Stimulated activated CD8-positive, alpha-beta memory T cell treated with anti-CD3 and anti-CD28 coated beads, Interleukin-4, amount 100 ng/mL, for 1 hour (primary cell): ENCODE measurements at places on chromosomes 6 and 20.

GRCh38 chr6:138307816-138308730, 69.6 kb upstream of the SMIM28 start:
- no peak for DNase-seq

DNA sequence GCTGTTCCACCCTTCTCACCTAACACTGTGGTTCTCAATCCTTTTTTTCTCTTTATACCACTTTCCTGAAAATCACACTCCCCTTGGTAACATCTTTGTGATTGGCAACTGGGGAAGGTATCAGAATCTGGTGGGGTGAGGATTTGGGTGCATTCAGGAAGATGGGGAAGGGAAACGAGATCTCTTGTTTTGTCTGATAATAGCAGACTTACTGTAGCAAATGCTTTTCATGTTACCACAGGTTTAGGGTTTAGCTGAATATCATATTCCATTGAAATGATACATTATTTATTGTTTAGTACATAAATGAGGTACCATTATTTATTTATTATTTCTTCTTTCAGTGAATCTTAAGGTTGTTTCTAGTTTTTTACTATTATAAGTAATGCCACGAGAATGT, 100.8 kb downstream of the RTN4IP1 start:
- DNase-seq: no peak

GRCh38 chr6:161038229-161039031, 46.9 kb downstream of the MAP3K4 start:
- DNase-seq: no peak

GRCh38 chr6:120899932-120900331, 434.3 kb downstream of the TBC1D32 start:
- no peak for DNase-seq

DNA sequence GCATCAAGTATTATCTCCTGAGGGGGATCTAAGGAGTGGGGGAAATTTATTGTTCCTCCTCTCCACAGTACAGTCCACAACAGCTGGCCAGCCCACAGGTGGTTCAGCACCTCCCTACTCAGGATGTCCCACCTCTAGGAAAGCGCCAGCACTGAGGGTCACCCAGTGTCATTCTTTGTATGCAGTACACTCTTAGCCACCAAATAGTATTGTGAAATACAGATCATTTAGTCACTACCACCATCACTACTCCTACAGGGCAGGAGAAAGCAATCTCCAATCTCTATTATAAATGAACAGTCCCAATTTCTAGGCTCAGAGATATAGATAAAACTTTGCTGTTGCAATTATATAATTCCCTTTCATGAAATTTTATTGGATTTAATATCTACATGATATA, 6.3 kb upstream of the ZNF76 start:
- DNase-seq: no peak

- DNase-seq: no peak
Observed at GRCh38 chr20:41133709-41134361, 3.5 kb upstream of the PLCG1 start.

- DNase-seq: no peak
Observed at GRCh38 chr20:51790256-51790655, 12.1 kb downstream of the SALL4 start.

DNA sequence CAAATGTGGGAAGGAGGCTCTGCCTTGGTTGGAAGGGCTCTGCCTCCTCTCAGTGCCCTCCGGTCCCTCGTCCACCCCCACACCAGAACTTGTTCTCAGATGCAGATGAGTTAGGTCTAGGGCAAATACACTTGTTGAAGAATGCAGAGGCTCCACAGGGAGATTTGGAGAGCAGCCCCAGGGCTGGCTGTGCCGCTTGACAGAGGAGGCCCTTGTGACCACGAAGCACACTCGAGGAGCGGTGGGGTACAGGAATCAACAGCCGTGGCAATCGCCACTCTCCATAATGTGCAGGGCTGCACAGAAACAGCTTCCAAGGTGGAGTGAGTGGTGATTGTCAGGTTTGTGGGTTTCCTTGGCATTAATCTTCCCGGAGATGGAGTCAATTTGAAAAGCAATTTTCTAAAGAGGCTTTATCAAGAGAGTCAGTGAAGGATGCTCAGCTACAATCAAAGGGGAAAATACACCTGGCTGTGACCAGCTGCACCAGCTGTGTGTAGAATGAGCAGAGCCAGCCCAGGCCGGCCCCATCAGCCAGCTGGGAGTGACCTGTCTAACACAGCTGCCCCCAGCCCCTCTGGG, 59.5 kb downstream of the BFSP1 start:
- no peak for DNase-seq

DNA sequence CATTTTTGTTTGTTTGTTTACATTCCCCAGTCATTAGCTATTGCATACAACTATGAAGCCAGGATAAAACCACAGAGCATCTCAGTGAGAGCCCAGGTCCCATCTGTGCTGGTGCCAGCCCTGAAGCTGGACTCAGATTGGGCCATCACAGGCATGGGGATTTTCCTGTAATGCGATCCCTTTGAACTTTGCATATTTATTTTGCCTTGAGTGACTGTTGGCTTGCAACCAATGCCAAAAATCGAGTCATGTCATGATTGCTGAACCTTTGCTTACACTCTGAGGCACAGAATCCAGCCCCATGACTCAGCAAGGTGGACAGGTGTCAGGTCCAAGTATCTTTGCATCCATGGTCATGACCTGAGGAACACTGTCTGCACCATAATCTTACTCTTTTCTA, 46.2 kb upstream of the GGTLC1 start:
- DNase-seq: no peak

GRCh38 chr6:38370653-38371601, 268.8 kb downstream of the BTBD9 start:
- DNase-seq: no peak

DNA sequence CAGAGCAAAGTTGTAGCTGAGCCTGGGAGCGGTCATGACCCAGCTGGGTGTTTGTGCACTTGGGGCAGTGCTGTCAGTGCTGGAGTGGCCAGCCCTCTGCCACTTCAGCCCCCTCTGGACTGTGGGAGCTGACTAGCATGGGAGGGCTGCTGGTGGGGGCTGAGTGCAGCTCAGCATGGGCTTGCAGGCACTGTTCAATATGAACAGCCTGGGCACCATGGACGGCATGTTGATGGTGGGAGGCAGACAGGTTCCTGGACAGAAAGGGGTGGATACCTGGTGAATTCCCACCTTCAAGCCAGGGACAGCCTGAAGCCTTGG, 50.5 kb downstream of the GGTLC1 start:
- no peak for DNase-seq

DNA sequence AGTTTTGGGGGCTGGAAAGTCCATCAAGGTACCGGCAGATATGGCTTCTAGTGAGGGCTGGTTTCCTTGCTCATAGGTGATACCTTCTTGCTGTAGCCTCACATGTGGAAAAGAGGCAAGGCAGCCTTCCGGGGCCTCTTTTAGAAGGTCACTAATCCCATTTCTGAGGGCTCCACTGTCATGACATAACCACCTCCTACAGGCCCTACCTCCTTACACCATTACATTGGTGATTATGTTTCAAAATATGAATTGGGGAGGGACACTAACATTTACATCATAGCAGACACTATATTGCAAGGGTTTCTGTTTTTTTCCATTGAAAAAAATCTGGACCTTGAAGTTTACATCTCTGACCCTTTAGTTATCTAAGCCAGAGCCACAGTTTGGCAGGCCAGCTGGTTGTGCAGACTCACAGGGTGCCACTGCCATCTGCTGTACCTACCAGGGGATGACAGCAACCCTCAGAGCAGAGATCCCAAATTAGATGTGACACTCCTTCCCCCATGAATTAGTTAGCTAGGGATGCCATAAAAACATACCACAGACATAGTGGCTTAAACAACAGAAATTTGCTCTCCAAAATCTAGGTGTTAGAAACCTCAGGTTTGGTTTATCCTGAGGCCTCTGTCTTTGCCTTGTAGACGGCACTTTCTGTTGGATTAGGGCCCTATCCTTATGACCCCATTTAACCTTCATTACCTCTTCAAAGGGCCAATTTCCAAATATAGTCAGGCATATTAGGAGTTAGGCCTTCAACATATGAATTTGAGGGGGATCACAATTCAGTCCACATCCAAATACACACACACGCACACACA, 166.4 kb upstream of the RNF217 start:
- DNase-seq: no peak

DNA sequence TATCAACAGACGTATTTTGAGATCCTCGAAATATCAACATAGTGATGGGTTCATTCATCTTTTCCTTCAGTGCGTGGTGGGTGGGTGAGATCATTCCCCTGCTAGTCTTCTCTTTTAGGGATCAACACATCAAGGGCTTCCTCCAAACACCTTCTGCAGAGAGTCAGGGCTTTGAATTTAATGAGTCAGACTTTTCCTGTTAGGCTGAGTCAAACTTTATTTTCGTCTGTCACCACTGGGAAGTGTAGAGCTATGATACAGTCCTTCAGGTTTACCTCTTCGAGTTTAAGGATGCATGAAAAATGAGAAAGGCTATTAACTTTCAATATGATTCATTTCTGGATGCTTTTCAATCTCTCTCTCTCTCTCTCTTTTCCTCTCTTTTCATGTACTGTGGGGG, 189.1 kb downstream of the BMP2 start:
- DNase-seq: no peak

GRCh38 chr6:128370072-128370471, 150.3 kb downstream of the PTPRK start:
- DNase-seq: no peak

DNA sequence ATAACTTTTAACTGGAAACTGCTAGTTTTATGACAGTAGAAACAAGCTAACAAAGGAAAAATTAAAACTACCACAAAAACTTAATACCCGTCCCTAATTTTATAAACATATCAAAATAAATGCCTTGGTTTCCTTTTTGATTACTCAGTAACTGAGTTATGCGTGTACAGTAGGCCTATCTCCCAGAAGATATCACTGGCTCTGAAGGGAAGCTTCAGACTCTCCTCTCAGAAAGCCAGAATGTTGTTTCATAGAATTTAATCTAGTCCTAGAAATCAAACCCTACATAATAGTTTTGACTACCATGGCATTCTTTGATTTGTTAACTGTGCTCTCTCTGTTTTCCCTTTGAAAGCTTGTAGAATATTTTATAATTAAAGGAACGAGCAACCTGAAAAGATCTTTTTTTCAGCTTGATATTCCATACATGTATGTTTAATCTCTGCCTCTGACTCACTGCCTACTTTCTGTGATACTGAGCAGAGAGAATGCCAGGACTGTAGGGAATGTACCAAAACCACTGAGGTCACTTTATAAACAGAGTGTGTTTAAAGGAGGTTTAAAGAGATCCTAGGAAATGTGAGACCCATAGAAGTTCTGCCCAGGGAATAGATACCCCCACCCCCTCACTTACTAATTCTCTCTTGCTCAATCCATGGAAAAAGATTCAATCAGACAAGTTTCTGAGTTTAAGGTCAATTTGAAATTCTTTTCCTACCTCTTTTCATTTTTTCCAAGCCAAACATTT, 311.5 kb downstream of the HDGFL1 start:
- no peak for DNase-seq

GRCh38 chr6:43877036-43877435, 107.0 kb downstream of the VEGFA start:
- DNase-seq: no peak

DNA sequence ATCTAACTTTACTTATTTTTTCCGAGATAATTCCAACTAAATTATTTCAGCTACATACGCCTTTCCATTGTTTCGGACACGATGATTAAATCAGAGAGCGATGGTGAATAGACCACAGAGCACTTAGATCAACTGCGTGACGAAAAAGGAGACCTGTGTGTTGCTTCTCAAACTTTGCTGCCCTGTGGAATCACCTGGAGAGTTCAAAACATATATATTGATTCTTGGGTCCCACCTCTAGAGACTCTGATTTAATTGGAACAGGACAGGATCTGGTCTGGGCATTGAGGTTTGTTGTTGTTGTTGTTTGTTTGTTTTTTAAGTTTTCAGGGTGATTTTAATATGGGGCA, 401 bp upstream of the TNFRSF21 start:
- no peak for DNase-seq

- no peak for DNase-seq
Observed at GRCh38 chr6:25387911-25388310, 108.7 kb downstream of the CARMIL1 start.

- no peak for DNase-seq
Observed at GRCh38 chr20:46897328-46897880, 2.8 kb downstream of the EYA2 start.

DNA sequence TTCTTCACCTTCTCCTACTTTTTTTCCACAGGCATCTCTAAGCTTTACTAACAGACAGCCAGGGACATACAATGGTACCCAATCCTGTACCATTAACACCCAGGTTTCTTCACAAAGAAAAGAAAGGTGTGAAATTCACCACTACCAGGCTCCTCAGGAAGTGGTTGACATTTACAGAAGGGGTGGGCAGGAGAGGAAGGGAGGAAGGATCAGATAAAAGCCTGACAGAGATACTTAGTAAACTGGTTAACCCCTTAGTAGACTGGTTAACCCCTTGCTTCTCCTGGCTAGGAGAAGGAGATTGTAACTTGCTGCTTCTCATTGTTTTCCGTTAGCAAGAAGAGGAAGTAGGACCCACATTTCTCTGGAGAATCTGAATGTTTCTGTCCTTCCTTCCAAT, 7.2 kb downstream of the SAMD3 start:
- DNase-seq: no peak

DNA sequence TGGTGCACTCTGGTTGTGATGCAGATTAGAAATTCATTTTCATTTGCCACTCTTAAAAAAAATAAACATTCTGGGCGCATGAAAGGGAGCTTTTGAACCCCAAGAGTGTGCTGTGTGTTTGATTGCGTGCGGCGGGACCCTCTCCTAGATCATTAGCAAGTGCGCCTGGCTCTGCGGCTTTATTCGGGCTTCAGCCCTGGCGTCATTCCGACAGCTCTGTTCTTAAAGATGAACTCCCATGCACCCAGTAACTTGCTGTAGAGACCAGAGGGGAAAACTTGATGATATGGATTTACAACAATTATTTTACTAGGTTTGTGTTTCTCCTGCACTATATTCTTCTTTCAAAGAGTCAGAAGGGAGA, 48.9 kb upstream of the ARMC2 start:
- no peak for DNase-seq

DNA sequence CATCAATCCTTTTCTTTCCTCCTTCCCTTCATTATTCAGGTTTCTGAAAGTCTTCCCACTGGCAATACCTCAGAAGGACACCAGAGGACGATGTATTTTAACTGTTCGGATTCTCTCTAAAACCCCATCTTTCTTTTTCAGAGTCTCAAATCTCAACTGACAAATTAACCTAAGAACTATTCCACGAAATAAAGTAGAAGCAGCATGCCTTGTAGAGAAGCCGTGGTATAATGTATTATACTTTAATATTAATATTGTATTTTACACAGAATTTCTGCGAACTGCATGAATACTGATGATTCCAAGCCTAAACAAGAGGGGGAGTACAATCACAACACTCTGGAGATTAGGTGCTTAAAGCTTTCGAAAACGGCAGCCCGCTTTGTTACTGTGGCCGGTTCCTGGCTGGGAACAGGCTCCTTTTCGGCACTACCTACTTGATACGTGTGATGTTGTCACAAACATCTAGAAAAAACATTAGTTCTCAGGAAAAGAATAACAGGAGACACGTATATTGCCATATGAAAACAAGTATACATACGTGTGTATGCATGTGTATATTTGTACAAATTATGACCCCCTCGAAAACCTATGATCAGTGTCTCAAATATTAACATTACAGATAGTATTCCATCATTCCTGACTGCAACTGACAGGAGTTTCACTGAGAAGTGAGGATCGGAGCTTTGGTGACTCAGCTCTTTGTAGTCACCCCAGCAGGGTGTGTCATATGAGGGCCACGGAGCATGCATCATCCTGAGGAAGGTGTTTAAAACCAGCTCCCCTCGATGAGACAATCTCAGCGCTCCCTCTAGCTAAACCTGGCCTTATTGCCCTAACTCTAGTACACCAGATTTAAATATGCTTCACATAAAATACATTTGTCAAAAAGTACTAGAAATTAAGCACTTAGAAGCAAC, 319.7 kb upstream of the TCF21 start:
- no peak for DNase-seq
